Caki2 (cell line): ENCODE measurements at places on chromosomes 5 and 9.

DNA sequence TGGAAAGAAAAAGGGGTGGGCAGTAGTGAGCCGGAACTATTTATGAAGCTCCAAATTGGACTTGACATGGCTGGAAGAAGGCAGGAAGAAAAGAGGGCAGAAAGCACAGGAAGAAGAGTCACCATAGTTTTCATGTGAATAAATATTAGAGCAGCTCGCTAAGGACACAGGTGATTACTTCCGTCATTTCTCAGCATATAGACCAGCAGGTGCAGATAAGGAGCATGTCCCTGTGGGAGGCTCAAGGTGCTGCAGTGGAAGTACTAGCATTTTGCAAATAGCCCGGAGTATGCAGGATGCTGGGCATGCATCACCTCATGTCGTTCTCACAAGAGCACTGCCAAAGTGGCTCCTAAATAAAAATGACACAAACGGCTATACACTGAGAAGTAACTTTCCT is 71.3 kb upstream of the HTR4 start:
- DNase-seq: no peak

- DNase-seq: no peak
Measured at GRCh38 chr9:134291452-134291881, 34.8 kb upstream of the RXRA start.

DNA sequence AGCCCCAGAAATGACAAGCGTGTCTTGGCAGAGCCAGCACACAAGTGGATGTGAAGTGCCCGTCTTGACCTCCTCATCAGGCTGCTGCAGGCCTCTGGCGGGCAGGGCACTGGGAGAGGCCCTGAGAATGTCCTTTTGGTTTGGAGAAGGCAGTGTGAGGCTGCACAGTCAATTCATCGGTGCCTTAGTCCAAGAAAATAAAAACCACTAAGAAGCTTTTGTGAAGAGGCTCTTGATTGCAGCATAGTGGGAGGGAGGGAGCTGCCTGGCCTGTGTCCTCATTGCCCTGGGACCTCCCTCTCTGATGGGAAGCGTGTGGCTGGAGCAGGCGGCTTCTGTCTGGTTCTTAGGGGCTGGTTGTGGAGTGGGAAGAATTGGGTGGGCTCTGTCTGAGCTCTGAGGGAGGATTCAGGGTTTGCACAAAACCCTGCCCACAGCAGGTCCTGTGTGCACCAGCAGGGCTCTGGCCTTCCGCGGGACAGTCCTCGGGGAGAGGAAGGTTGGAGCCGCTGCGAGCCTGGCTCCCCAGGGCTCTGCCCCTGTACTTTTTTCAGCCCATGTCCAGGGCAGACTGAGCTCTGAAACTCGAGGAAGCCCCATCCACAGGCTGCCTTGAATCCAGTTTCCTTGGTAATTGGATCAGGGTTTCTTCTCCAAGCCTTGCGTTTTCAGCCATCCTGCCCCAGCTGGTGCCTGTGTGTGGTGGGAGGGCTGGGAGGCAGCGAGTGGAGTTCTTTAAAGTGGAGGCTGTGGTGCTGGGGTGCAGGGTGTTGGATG is 1.1 kb downstream of the HRCT1 start:
- peak; percentile 59 for DNase-seq

DNA sequence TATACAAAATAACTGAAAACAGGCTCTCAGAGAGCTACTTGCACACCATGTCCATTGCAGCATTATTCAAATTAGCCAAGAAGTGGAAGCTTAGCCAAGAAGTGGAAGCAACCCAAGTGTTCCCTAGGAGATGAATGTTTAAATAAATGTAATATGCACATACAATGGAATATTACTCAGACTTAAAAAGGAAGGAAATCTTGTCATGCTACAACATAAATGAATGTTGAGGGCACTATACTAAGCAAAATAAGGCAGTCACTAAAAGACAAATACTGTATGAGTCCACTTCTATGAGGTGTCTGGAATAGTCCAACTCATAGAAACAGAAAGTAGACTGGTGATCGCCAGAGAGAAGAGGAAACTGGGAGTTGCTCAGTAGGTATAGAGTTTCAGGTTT is 438.1 kb downstream of the MAT2B start:
- no peak for DNase-seq

DNA sequence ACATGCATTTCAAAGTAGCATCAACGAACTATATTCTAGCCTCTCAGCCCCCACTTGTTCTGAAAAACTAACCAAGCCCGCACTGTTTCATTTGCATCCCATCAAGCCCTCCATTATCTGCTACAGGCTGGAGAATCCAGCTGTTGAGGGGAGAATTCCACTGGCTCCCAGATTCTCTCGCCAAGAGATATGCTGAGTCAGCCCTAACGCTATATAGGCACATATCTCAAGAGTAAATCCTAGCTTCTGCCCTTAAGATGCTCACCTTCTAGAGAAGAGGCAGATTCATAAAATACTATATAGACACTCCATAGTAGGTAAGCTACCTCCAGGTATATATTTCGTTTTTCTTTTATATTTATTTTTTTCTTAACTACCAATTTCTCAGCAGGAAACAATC is 266.4 kb upstream of the TARS1 start:
- DNase-seq: no peak

GRCh38 chr9:130640681-130641080 is 23.7 kb upstream of the PRDM12 start:
- DNase-seq: no peak

GRCh38 chr9:94867281-94867841 is 140.9 kb downstream of the AOPEP start:
- DNase-seq: peak; percentile 76

DNA sequence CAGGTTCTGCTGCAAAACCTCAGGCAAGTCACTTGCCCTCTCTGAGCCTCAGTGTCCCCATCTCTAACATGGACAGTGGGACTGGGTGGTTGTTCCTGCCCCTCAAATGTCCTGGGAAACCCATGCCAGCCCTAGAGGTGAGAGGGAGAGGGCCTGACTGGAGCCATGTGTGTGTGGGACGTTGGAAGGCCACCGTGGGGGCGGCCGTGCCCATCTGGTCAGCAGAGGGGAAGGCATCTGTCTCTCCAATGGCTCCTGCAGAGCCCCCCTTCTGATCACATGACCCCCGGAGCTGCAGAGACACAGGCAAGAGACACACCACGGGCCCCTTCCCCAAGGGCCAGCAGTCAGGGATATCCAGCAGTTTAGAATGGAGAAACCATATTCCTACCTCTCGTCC is 1.7 kb downstream of the DNM1 start:
- no peak for DNase-seq

- DNase-seq: peak; percentile 54
Measured at GRCh38 chr9:125784286-125785049, 37.3 kb downstream of the PBX3 start.

GRCh38 chr9:97873882-97874281 is 20.9 kb downstream of the FOXE1 start:
- DNase-seq: peak; percentile 47

DNA sequence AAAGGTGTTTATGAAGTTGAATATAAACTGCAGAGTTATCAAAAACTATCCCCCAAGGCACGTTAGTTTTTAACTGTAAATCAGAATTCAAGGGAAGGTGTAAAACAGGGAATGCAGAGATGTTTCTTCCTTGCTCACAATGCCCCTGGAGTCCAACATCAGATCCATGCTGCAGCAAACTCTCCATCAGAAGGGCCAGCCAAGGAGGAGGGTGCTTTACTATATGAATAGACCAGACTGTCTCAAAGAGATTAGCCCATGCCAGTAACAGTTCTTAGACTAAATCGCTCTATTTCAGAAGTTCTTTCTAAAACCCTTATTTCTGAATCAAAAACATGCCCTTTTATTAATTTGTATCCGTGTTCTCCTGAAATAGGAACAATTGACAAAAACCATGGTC is 362.8 kb upstream of the RPS23 start:
- DNase-seq: no peak

GRCh38 chr5:10077791-10078545 is 171.7 kb downstream of the ATPSCKMT start:
- no peak for DNase-seq

GRCh38 chr5:32223972-32224609 is 50.0 kb upstream of the GOLPH3 start:
- peak; percentile 62 for DNase-seq

DNA sequence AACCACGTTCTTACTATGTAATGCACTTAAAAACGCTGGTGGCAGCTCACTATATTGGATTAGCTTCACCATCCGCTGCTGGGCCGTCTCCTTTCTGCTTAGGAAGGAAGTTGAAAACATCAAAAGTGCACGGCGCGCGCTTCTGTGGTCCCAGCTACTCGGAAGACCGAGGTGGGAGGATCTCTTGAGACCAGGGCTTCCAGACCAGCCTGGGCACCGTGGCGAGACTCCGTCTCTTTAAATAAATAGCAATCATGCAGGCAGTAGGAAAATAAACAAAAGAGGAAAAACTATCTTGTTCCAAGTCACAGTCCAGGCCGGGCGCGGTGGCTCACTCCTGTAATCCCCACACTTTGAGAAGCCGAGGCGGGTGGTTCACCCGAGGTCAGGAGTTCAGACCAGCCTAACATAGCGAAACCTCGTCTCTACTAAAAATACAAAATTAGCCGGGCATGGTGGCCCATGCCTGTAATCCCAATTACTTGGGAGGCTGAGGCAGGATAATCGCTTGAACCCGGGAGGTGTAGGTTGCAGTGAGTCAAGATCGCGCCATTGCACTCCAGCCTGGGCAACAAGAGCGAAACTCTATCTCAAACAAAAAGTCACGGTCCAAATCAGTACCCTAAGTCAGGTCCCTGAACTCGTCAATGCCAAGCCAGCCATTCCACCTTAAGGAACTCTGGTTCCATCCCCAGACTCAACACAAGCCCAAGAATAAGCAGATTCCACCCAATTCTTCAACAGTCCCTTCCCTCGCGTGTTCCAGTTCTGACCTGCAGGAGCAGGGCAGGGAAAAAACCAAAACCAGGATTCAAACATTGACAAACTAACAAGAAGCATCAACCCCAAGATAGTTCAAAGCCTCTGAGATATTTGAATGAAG is 1.0 kb upstream of the GOLGA1 start:
- DNase-seq: no peak

DNA sequence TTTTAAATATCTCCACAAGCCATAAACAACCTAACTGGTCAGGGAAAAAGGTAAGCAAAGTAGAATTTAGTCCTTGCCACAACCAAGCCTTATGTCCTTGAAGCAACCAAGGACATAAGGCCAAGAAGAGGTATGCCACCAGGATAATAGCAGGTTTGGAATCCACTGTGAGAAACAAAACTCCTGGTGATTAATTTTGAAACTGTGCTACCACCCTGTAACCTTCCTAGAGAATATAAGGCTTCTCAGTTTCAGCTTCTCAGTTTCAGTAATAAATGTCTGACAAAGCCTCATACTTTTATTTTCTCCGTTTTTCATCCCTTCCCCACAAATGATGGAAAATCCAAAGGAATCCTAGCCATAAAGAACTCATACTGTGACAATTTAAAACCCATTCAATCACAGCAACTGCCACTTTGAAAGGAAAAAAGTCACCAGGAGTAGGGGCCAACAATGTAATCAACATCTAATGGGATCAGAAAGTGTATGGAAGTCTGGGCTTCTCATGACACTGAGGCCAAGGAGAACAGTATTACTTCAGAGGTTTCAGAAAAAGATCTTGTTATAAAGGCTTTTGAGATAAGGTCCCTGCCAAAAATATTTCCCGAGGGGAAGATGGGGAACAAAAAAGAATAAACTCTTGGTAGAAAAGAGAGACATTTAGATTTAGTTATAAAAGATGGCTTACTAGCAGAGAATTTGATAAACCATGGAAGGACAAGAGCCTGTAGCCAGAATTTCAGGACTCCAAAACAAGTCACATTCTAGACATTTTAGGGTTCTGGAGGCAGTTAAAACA is 189.2 kb downstream of the TSSK1B start:
- DNase-seq: no peak

GRCh38 chr5:138438724-138439476 is at the start of gene REEP2:
Gene REEP2 (plus strand): TSS chr5:138439057. CDS start chr5:138439209, 152 bp downstream.
- DNase-seq: peak; percentile 23
